ENCODE measurements at places on chromosomes 4 and X. TPM values are rescaled to one million over a fixed set of nuclear protein-coding genes. Genes with fewer than 3 reads are reported as not detected.

Gene ANTXR2
- 91.6 TPM for total RNA-seq

Gene SH3D19
- 1.0 TPM for total RNA-seq

Gene MAGEB1
- total RNA-seq = not detected

Gene TSPAN7
- not detected for total RNA-seq

Gene GPC4
- total RNA-seq = not detected

Gene F11
- total RNA-seq = not detected

Gene UGT8
- total RNA-seq = 0.36 TPM

Gene CXCL8
- 4.6 TPM for total RNA-seq

Gene ZNF185
- total RNA-seq = 2.0 TPM

Gene CSAG2
- total RNA-seq = not detected

Gene NHS
- total RNA-seq = 0.67 TPM

Gene ADGRG2
- total RNA-seq = not detected

Gene ZAR1
- not detected for total RNA-seq

Gene GABRB1
- total RNA-seq = not detected

Gene C1QTNF7
- total RNA-seq = not detected

Gene PTTG2
- total RNA-seq = 1.9 TPM

Gene SPOCK3
- total RNA-seq = not detected

Gene HAND2
- not detected for total RNA-seq

Gene HMGN5
- total RNA-seq = 2.7 TPM

Gene CYBB
- total RNA-seq = 8.1 TPM

Gene PTPN13
- total RNA-seq = 7.8 TPM

Gene BGN
- total RNA-seq = not detected

Gene LNX1
- not detected for total RNA-seq

Gene CFI
- total RNA-seq = not detected

Gene CYSLTR1
- 29.4 TPM for total RNA-seq

Gene CDKL5
- 5.7 TPM for total RNA-seq

Gene SMARCAD1
- 28.7 TPM for total RNA-seq

Gene TMSB15B
- 6.1 TPM for total RNA-seq

Measured in CD4-positive, alpha-beta memory T cell (primary cell).